ENCODE measurements at places on chromosomes 1 and 21. TPM values are rescaled to one million over a fixed set of nuclear protein-coding genes. Genes with fewer than 3 reads are reported as not detected.

IARS2 gene
- polyA plus RNA-seq = 35.3 TPM

IL12RB2 gene
- polyA plus RNA-seq = 0.02 TPM

ETS2 gene
- 81.1 TPM for polyA plus RNA-seq

GLMN gene
- 7.7 TPM for polyA plus RNA-seq

URB1 gene
- 7.6 TPM for polyA plus RNA-seq

ARHGAP29 gene
- polyA plus RNA-seq = 7.9 TPM

GSTM1 gene
- polyA plus RNA-seq = 169 TPM

DNA sequence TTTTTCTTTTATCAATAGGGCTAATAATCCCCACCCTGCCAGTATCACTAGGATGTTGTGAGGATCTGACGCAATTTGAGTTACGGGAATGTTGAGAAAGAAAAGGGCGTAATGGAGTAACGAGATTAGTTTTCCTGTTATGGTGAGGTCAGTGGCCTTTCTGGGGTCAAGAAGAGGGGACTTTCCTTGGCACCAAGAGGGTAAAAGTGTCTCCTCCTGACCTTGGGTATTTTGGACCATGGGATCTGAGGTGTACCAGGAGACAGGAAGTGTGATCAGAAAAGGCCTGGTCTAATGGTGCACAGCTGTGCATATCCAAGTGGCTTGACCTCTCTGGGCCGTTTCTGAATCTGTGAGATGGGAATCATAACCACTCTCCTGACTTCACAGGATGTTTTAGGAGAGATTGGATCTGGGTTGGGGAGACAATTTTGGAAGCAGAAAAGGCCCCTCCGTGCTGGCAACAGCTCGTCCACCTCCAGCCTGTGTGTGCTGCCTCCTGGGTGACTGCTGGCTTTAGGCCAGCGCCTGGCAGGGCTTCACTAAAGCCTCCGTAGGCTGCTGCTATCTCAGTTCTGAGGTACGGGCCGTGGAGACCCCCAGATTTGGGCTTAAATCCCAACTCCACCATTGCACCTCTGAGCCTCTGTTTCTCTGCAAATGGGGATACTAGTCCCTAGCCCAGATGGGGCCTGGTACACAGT is 37.1 kb downstream of the ALPL start:
- DNase-seq = no peak

DNA sequence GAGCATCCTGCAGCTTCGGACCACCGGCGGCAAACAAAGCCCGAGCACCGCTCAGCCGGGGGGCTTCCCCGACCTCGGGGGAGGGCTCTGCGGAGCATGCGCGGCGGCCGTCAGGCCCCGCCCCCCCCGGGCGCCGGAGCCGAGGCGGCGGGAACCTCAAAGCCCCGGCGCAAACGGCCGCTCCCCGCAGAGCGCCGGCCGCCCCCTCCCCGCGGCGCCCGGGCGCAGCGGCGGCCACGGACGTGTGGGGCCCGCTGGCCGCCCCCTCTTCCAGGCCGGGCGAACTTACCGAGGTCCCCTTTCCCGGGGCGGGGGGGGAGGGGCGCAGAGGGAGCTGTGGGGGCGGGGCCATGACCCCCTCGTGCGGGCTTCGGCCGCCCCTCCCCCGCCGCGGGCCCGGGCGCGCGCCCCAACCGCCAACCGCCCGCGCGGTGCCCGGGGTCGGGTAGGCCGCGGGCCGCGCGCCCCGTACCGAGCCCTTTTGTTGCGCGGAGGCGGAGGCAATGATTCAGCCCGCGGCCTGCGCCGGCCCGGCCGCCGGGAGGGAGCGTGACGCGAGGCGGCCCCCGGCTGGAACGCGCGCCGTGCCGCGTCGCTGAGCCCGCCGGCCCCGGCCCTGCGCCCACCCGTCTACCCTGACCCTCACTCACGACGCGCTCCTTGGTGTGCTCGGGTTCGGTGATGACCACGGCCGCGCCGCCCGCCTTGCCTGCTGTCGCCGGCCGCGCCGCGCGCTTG is 1.7 kb downstream of the RCC2 start:
- DNase-seq = peak; percentile 62

- no peak for DNase-seq
These were observed 387.3 kb downstream of the RYR2 start for GRCh38 chr1:237429252-237429651.

DNA sequence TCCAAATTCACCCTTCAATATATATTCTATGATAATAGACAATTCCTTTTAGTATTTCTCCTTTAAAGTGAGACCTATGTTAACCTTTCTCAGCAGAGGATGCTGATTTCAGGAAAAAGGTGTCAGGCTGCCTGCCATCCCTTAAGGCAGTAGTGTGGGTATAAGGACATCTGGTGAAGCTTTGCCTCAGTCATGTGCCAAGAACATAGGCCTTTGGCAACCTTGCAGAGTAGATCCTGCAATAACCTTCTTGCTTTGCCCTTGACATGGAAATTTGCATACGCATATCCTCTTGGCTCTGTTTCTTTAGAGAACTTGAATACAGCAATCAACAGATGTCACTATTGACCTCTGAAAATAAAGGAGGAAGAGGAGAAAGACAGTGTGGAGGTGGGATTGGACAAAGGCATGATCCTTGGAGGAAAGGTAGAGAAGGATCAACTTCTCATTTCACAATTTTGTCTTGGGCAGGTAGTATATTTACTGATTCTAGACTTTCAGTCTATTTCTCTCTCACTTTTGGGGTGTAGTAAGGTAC is 21.1 kb upstream of the ZRANB2 start:
- no peak for DNase-seq

- DNase-seq = no peak
These were observed 5.1 kb downstream of the PMF1 start for GRCh38 chr1:156217871-156218270.

GRCh38 chr1:34763142-34763781 is 3.7 kb downstream of the GJB4 start:
- DNase-seq = no peak

GRCh38 chr1:199394856-199395255 is 632.7 kb upstream of the NR5A2 start:
- no peak for DNase-seq

GRCh38 chr1:215357901-215358300 is 209.2 kb upstream of the KCTD3 start:
- no peak for DNase-seq

- no peak for DNase-seq
These were observed 849 bp downstream of the NFIA start for GRCh38 chr1:61083013-61083806.

DNA sequence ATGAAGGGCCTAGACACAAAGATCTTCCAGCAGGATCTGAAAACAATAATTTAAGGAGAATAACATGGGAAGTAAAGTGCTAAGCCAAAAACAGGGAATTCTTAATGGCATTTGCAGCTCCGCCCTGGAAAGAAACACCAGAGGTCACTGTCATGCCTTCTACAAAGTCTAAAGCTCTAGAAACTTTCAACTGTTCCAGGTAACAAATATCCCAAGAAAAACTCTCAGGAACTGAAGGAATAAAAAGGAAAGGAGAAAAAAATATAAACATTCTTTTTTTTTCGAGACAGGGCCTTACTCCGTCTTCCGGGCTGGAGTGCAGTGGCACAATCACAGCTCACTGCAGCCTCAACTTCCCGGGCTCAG is 13.2 kb downstream of the ZC3H12A start:
- no peak for DNase-seq

- DNase-seq = no peak
These were observed 27.8 kb downstream of the SMIM12 start for GRCh38 chr1:34831721-34832246.

DNA sequence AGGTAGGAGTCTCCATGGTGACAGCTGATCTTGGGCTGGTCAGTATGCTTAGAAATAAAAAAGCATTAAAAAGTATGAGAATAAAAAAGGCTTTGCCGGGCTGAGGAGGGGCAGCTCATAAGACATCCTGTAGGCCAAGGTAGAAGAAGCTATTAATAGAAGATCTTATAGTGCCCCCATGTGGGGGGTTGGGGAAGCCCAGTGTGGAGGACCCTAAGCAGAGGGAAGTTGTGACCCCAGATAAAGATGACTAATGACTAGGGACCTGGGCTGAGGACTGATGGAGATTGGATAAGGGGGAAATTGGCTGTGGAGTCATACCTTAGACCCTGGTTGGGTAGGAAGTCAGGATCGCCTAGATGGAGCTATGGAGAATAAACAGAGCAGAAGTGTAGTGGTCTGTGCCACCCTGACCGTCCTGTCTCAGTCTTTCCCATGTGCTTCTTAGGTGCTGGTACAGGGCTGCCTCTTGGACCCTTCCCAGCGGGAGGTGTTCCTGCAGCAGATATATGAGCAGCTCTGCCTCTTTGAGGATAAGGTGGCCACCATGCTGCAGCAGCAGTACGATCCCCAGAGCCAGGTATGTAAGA is 25.0 kb downstream of the SZT2 start:
- DNase-seq = peak; percentile 52

- no peak for DNase-seq
These were observed 12.8 kb upstream of the ALX3 start for GRCh38 chr1:110083061-110083865.

GRCh38 chr1:31562707-31563360 is 13.5 kb upstream of the TINAGL1 start:
- DNase-seq = no peak

DNA sequence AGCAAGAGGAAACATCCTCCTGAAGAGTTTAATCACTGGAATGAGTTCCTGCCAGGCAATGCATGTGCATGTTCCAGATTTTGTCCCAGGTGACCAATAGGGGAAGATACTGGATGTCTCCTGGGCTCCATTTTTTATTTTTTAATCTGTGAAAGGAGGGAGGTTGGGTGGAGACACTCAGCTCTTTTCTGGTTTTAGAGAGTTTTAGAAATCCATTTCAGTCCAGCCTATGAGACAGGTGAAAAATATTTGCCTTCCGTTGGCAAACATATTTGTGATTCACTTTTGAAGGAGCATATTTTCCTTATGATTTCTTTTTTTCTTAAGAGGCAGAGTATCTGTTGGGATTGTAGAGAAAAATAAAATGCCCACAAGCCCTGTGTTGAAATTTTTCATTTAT is 70.7 kb downstream of the ABCA4 start:
- no peak for DNase-seq

DNA sequence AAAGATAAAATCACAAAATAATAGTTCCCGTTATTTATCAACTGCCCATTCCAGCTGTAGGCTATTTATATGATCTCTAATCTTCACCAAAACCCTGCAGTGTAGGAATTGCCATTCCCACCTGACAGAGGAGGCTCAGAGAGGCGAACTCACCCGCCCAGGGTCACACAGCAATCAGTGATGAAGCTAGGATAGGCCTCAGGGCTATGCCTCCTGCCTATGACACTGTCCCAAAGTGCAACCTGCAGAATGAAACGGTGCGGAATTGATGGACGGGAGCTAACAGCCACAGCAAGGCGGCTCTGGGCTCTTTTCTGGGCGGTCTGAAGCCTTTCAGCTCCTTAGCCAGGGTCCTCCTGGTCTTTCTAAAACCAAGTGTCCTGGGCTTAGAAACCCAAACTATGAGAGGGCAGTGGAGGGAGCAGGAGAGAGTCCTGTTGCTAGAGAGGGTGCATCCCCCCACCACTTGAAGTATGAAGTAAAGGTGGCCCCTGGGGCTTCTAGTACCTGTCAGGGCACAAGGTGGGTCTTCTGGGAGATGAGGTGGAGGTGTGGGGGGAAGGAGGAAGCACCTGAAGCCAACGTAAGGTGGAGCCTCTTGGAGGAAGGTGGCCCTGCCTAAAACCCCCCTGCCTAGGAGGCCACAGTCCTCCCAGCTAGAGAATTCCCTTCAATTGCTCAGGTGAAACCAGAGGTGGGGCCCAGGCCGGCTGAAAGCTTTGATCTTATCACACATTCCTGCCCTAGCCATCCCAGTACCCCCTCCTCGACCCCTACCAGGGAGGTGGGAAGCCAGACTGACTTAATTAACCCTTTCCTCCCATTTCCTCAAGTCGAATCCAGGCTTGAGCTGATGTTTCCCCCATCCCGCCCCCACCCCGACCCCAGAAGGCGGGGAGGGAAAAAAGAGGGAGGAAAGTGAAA is 14.8 kb downstream of the HSPG2 start:
- DNase-seq = no peak

DNA sequence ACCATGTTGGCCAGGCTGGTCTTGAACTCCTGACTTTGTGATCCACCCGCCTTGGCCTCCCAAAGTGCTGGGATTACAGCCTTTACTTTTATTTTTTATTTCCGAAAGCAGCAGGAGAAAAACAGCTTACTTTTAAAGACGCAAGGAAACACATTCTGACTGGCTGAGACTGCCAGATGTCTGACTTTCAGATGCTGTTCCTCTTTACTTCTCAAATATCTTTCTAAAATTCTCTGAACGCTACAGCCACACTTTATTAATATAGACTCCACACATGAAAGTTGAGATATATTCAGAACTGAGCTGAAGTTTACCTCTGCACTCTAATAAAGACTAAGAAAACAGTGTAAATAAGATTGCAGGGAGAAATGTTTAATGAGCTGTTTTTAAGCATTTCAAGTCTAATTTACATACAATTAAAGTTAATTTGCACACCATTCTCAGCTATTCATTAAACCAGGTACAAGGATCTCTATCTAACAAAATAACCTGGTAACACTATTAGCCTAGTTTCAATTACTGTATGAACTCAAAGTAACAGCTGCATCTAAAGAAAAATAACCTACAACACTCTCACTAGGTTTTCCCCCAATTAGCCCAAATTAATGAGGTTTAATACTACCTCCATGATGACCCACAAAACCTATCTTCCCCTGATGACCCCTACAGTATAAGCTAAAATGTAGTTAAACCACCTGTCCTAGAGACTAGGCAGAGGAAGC is 24.9 kb downstream of the WASF2 start:
- DNase-seq = no peak

- no peak for DNase-seq
These were observed 174.7 kb downstream of the HHIPL2 start for GRCh38 chr1:222373216-222373615.

GRCh38 chr1:236795757-236796667 is 920 bp downstream of the MTR start:
- DNase-seq = no peak

DNA sequence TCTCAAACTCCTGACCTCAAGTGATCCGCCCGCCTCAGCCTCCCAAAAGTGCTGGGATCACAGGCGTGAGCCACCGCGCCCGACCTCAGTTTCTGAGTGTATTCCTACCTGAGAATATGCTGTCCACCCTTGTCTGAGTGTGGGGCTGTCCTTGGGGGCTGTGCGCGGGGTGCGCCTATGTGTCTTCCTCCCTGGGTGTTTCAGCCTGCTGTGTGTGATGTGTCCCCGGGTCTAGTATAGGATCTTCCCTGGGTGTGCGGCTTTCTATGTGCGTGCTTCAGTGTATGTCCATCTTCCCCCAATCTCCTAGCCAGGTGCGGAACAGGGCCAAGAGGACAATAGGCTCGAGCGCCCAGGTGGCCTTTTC is 8.3 kb upstream of the ID3 start:
- DNase-seq = no peak

DNA sequence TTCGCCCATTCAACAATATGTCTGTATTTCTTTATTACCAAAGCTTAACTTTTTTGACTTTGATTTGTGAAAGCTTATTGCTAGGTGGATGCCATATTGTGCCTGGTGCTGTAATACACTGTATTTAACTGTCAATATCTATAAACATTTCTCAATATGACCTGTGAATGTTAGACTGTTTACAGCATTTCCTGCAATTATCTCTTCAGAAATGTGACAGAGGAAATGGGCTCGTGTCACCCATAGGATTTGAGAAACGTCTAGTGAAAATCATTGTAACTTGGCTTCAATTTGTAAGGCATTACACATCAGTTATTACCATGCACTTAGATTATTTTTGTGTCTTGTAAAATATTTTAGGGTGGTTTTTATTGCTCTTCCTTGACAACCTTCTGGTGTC is 237.8 kb upstream of the ADGRL2 start:
- no peak for DNase-seq
